ENCODE measurements at places on chromosomes 3 and 15.

DNA sequence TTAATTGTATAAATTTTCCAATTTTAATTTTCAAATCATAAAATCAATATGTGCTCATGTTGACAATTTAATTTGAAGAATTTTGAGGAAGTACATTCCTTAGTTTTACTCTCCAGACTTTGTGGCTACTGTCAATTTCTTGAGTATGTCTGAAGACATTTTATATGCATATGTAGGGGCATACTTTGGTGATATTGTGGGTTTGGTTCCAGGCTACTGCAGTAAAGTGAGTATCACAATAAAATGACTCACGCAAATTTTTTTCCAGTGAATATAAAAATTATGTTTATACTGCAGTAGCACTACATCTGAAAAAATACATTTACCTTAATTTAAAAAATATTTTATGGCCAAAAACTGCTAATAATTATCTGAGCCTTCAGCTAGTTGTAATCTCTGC lies 123.2 kb upstream of the PLCL2 start:
- DNase-seq: no peak

DNA sequence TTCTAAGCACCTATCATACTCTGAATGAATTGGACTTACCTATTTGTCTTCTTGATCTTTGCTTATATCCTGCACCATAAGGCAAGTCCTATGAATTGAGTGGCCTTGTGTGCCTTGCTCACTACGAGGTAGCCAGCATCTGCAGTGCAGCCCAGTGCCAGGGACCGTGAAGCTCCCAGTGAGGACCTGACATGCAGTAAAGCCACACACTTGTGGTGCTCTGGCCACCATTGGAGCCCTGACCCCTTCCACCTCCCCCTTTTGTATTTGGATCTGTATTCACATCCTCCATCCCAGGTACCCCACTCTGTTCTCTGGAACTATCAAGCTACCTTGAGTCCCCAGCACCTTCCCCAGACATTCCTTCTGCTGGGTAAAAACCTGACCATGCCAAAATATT lies 52.1 kb downstream of the BSN start:
- DNase-seq: no peak

- DNase-seq: no peak
Observed at GRCh38 chr3:127288343-127288742, 497 bp upstream of the PRR20G start.

GRCh38 chr15:58584789-58585461 lies 153.1 kb downstream of the LIPC start:
- DNase-seq: no peak

- no peak for DNase-seq
Observed at GRCh38 chr3:129122412-129123011, 908 bp upstream of the RAB43 start.

- no peak for DNase-seq
Observed at GRCh38 chr3:81425198-81425868, 336.1 kb downstream of the GBE1 start.

DNA sequence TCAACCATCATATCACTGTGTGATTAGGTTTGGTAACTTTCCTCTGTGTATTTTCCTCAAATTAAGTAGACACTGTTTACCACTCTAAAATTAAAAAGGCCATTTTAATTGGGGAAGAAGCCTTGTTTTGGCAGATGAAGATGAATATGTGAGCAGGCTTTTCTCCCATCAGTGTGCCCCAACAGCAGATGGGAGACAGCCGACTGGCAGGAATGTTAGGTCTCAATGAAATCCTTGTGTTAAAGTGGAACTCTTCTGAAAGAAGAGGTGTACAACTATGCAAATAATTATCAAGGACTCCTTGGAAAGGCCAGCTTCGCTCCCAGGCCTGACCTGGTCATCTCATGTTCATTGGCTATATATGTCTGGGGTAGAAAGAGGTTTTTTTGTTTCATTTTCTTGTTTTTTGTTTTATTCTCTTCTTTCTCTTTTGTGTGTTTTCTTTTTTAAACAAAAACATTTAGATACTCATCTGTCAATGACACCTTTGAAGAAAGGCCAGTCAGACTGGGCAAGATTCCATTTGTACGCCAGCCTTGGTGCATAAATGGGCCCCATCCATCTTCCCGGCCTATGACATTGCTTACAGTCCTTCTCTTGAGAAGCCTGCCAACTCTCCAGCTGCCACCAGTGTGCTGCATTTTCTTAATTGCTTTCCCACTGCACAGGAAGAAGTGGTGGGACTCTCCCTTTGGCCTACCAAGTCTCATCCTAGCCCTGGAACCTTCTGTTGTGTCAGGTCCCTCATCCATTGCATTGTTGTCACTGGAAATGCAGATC lies 25.8 kb downstream of the LRTM1 start:
- no peak for DNase-seq

Measured in iPS DF 6.9 (cell line).